ENCODE measurements at places on chromosomes 5 and 9.

GRCh38 chr5:50752800-50753199 is 86.4 kb downstream of the PARP8 start:
- DNase-seq, result no peak

DNA sequence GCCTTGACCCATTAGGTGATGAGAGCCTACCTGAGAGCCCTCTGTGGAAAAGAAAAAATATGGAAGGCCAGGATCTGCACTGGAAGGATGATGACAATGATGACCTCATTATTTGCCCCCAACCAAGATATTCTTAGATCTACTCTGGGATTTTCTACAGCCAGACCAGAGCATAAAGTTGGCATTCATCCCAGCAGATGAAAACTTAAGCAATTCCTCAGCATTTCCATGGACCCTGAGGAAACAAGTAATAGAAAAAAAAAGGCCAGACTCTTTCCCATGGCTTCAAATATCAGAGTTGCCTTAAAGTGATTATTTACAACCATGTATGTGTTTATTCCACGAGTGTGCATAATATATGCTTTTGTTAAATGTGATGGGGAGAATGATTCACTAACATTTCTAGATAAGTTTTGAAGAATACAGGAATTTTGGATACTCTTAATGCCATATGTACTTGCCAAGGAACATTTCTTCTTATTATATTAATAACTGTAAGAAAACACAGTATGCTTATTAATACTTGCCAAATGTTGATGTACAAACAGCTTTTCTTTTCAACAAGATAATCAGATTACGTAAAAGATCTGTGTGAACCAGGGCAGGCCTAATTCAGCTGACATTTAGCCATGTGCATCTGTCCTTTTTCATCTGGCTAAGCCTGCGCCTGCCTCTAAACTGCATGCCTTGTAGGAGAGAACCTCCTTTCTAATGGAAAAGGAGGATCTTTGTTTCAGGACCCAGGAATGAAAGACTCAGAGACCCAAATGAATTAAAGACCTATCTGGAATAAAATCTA is 94.8 kb downstream of the ARRDC3 start:
- DNase-seq, result no peak

DNA sequence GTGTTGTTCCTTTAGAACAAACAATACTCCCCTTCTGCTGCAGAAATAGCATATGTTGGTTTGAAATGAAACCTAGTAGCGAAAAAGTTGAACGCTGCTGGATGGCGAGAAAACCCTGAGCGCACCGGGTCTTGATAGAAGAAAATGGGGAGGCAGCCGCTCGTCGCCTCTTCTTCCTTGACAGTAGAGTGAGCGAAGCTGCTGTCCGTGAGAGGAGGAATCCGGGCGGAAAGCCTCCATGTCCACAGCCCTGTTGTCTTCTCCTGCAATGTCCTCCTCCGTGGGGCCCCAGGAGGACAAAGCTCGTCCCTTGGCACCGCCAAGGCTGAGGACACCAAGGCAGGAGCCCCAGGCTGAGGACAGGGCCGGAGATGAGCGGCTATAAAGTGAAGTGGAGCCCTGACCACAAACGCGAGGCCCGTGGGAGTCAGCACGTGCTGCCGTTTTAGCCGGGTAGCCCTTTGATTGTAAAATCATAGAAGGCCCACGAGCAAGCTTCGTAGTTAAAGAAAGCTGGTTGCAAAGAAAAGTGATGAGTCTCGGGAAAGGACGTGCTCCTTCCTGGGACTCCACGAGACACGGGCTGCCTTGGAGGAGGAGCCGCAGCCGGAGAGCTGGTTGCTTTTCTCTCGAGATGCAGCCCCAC is 35.6 kb downstream of the MRPL36 start:
- no peak for DNase-seq

DNA sequence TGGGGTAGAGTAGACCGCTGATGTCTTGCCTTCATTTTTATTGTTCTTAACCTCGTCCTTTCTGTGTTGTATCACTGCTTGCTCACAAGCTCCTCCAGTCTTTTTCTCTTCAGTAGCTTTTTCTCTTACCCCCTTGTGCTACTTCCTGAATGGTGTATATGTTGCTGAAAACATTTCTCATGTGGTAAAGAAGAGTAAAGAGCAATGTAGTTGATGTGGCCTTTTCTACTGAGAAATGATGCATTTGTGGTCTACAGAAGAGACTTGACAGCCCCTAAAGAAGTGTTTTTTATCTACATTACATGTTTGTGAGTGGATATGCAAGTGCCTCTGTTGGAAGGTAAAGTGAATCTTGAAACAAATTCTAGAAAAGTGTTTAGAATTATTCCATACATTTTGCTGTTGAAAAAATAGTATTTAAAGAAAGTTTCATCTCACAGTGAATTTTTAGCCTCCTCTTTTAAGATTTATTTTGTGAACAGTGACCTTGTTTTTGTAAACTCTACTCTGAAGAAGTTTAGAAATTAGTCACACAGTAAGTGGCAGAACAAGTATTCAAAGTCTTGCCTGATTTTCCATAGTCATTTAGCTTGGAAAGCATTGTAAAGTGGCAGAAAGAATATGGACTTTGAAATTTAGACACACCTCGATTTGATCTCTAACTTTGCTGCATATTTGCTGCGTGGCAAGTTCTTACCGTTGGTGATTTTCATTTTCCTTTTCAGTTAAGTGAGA is 17.4 kb downstream of the CDC42SE2 start:
- DNase-seq, result no peak

- DNase-seq, result no peak
These were observed 46.5 kb downstream of the NKD2 start for GRCh38 chr5:1054799-1055775.

Data from T-cell (primary cell).